ENCODE measurements at places on chromosomes 16 and 17.

DNA sequence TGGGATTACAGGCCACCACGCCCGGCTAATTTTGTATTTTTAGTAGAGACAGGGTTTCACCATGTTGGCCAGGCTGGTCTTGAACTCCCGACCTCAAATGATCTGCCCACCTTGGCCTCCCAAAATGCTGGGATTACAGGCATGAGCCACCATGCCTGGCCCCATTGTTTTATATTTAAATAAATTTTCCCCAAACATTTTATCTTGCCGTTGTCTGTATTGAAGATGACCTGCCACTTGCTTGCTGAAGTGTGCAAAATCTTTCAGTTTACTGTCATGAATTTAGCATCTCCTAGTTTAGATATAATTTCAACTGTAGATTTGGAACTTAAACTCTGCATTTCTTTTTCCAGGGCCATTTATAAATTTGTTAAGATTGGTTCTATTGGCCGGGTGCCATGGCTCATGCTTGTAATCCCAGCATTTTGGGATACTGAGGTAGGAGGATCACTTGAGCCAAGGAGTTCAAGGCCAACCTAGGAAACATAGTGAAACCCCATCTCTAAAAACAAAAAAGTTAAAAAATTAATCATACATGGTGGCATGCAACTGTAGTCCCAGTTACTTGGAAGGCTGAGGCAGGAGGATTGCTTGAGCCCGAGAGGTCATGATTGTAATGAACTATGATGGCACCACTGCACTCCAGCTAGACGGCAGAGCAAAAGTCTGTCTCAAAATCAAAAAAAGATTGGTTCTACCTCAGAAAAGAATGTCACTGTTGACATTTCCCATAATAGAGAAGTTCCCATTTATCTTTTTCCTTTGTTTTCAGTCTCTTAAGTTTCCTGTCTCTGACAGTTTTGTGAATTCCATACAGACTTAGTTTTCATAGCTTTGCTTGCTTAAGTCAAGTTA, 84.4 kb downstream of the VMP1 start:
- no peak for DNase-seq

- no peak for DNase-seq
These were observed 8.5 kb downstream of the KRTAP9-7 start for GRCh38 chr17:41284043-41284442.

GRCh38 chr16:27108826-27109665, 42.3 kb downstream of the C16orf82 start:
- no peak for DNase-seq

DNA sequence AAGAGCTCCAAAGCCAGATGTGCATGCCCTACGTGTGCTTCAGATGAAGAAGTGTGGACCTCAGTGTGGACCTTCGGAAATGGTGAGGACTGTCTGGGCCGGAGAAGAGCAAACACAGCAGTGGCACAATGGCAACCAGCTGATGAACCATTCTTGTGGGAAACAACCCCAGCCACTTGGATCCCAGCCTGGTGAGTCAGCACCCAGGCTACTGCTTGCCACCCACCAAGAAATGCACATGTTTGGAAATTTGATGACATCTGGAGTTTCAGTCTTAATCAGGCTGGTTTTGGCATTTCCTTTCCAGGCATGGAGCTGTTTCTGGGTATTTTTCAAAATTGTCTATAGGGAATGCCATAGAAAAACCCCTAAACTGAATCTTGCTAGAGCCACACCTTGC, 42.7 kb downstream of the DYNLRB2 start:
- no peak for DNase-seq

DNA sequence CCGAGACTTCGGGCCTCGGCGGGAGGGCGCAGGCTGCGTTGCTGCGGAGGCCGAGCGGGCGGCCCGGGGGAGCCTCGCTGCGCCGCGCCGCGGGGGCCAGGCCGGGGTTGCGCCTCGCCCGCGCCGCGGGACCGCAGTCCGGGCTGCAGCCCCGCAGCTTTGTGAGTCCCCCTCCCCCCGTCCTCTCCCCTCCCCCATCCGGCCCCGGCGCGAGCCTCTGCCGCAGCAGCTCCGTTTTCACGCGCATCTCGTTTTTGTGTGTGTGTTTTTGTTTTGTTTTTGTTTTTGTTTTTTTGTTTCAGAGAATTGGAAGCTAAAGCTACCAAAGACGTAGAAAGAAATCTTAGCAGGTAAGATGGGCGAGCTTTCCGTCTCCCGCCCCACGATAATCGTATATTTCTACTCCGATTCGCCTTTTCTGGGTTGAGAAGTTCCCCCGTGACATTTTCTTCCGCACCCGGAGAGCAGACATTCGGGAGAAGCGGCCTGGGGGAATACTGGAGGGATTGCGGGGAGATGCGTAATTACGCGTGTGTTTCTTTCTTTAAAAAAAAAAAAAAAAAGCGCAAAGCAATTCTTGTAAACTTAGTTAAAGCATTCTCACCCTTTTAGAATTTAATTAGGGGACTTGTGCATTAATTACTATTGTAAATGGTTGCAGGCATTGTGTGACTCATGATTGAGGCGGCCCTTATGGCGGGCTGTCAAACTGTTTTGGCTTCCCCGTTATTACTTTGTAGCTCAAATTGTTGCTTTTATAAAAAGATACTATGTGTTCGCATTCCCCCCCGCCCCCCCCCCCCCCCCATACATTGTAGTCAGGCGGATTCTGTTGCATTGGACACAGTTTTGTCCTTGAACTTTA, 732 bp downstream of the TNRC6A start:
- DNase-seq = peak; percentile 46

GRCh38 chr17:58412961-58413586, 4.3 kb downstream of the RNF43 start:
- no peak for DNase-seq

DNA sequence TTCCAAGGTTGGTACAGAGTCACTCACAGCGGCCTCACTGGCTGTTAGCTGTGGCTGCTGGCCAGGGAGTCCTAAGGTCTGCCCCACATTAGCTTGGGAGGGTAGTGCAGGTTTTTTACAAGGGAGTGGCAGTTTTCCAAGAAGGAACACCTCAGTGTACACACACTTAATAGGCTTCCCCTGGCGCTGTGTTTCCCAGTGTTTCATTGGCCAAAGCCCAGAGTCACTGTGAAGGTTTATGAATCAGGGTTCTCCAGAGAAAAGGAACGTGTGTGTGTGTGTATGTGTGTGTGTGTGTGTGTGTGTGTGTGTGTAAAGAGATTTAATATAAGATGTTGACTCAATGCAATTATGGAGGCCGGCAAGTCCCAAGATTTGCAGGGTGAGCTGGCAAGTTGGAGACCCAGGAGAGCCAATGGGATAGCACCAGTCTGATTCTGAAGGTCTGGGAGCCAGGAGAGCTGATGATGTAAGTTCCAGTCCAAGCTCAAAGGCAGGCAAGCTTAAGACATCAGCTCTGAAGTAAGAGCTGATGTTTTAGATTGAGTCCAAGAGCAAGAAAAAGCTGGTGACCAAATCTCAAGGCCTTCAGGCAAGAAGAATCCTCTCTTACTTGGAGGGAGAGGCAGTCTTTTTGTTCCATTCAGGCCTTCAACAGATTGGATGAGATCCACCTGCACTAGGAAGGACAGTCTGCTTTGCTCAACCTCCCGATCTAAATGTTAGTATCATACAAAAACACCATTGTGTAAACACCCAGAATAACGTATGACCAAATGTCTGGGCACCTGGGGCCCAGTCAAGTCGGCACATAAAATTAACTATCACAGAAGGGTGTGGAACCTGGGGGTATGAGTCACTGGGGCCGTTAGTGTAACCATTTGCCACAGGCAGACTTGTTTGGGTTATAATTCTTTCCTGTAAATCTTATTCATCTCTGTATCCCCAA, 206.8 kb downstream of the PRKCA start:
- peak; percentile 74 for DNase-seq

- DNase-seq = no peak
These were observed 25.6 kb downstream of the UNK start for GRCh38 chr17:75810216-75810615.

DNA sequence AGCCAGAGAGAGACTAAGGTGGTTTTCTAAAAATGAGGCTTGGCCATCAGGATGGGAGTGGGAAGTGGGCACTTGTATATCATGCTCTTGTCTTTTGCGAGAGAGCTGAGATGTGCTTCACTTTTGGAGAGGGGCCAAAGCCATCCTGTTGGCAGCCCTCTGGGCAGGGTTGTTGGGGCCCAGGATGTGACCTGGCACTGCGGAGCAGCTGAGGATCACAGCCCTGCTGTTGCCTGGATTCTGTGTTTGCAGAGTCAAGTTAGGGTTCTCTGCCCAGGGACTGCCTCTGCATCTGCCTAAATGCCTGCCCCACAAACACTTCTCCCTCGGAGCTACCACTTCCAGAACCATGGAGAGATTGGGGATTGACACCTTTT, 71.2 kb downstream of the PLD6 start:
- no peak for DNase-seq

GRCh38 chr17:62134397-62134796, 69.3 kb upstream of the MED13 start:
- DNase-seq = no peak

DNA sequence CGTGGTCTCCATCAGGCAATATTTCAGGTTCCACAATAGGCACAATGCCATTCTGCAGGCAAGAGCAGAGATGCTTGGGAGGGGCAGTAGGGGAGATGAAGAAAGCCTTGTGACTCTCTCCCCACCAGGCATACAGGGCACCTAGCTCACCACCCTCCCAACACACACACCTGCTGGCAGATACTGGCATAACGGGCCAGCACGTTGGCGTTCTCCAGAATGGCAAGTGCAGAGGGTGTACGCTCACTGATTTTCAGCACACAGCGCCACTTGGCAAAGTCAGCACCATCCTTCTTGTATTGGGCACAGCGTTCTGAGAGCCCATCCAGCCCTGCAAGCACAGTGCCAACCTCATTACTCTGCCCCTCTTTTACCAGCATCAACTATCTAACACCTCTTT, 2.2 kb downstream of the ALDOC start:
- no peak for DNase-seq

- peak; percentile 3 for DNase-seq
These were observed 53.9 kb downstream of the BANP start for GRCh38 chr16:88005181-88005581.

GRCh38 chr16:578870-579405, 9.2 kb downstream of the PIGQ start:
- peak; percentile 65 for DNase-seq

DNA sequence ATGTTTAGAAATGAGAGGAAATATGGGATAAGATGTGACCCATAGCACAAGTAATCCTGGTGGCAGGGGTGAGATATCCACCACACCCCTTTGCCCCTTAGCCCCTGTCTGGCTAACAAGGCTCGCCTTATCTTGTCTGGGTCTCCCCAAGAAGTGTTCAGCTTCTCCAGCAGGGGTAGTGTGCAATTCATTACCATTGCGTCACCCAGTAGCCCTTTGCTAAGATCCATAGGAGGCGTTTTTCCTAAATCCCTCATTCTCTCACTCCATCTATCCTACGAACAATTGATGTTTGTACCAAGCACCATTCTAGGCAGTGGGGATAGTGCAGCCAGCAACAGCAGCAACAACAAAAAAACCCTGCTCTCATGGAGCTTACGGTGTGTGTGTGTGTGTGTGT, 30.8 kb downstream of the CCDC42 start:
- DNase-seq = no peak

DNA sequence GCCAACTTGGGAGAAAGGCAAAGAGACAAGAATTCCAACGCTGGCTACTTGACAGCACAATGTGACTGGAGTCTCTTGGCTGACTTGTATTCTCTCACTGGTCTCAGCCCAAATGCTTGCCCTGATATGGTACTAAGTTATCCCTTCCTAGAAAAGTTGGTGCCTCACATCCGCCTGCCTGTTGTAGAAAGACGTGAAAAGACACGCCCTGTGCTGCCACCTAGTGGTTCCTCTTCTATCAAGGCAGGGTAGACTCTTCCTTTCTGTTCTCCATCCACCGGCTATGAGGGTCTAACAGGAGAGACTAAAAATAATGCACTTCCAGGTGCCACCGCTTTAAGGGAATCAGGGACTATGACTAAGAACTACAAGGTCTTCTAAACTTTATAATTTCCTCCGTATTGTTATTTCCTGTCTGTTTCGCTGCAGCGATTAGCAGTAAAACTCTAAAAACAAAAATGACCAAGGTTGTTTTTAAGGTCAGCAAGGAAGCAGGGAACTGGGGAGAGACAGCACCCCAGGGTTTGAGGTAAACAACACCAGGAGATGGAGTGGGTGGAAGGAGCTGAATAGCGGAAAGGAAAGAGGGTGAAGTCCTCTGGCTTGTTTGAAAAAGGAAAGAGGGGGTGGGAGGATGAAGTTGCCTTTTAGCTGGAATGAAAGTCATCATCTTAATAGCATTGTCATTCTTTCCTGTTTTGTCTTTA, 109.5 kb downstream of the YPEL2 start:
- peak; percentile 91 for DNase-seq

- no peak for DNase-seq
These were observed 250.7 kb upstream of the MON1B start for GRCh38 chr16:76940251-76940650.

DNA sequence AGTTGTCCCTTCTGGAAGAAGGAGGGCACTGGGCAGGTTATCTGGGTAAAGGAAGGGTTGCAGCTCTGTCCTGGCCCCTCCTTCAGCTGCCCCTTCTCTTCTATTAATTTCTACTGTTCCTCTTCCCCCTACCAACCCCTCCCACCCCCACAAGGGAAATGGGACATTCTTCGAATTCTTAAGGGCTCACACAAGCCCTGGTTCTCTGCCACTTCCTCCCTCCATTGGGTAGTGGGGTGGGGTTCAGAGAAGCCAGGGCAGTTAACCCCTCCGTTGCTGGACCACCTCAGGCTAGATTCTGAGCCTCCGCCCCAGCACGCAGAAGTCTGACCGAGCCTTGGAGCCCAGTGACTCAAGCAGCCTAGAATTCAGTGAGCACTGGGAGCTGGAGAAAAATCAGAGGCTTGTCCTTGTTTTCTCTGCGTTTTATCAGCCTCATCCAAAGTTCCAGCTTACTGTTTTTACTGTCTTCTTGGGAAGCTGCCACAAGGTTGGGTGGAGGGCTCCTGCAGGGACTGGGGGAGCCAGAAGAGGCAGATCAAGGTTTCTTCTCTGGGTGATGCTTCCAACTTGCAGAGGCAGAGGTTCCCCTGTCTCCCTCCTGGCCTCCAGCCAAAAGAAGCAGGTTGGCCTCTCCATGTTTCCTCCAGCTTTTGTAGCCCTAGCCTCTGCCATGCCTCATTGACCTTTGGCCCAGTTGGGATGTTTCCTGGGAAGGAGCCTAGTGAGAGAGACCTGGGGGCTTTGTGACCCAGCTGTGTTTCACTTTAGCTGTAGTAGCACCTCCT, 10.2 kb downstream of the LASP1 start:
- no peak for DNase-seq

All from CD4-positive, alpha-beta T cell treated with Interleukin-2 at 100 ng/mL for 4 hours (primary cell).